Stimulated activated CD8-positive, alpha-beta memory T cell treated with anti-CD3 and anti-CD28 coated beads, Interleukin-7, amount 100 ng/mL, for 1 hour (primary cell): ENCODE measurements at places on chromosomes 5 and 9.

DNA sequence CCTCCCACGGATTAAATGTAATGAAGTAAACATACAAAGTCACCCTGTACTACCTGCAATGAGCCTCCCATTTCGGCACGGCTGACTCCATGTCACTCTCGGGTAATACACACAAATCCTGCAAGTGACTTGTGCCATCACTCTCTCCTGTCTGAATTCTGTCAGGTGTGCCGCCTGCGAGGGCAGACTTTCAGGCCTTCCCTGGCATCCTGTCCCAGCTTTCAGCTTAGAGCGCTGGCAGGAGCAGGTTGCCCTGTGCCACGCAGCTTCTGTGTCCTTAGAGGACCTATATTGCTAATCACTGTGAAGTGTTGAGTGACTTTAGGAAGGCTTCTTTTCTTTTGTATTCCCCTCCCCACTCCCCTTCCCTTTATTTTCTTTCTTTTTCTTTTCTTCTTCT lies 25.8 kb upstream of the S1PR3 start:
- DNase-seq, result no peak

GRCh38 chr5:174545926-174546325 lies 178.5 kb upstream of the MSX2 start:
- no peak for DNase-seq

DNA sequence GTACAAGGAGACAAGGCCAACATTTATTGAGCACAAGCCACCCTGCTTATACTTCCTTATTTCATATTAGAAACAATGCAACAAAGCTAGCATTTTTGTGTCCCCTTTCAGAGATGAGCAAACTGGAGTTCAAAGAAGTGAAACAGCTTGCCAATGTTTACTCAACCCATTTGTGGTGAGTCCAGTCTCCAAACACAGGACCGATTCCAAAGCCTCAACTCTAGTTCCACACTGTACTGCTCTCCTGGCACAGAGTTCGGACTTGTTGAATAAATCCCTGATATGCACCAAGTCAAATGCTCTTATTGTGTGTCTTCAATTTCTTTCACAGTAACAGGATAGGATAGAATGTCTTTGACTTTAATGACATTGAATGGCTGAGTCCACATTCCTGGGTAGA lies 604.8 kb upstream of the BRINP1 start:
- no peak for DNase-seq

DNA sequence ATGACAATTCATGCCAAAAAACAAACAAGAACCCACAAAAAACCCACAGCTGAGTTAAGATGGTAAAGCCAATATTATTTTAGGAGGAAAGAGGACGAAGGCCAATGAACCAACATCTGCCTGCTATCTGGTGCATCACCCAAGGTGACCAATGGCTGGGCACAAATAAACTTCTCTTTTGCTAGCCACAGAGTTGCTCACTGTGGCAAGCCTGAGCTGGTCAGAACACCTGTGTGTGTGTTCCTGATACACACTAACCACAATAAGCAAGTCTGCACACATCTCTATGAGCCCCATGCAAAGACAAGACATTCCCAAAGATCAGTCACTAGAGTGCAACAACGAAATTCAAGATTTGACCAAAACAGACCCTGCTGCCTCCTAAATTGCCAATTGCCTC lies 63.1 kb downstream of the RNF38 start:
- DNase-seq, result no peak

DNA sequence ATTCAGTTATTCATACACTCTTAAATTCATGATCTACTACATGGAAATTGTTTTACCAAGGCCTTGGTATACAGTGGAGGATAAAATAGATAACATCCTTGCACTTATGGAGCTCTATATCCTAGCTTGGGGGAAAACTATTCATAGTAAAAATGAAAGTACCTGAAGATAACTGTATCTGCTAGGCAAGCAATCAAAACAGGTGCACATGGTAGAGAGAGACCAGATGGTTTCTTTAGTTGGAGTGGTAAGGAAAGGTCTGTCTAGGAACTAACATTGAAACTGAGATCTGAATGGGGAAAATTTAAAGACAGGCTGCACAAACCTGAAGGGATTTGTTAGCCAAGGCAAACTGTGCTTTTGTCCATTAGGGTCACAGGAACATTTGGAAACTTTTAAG lies 11.1 kb upstream of the SLCO4C1 start:
- DNase-seq, result no peak

DNA sequence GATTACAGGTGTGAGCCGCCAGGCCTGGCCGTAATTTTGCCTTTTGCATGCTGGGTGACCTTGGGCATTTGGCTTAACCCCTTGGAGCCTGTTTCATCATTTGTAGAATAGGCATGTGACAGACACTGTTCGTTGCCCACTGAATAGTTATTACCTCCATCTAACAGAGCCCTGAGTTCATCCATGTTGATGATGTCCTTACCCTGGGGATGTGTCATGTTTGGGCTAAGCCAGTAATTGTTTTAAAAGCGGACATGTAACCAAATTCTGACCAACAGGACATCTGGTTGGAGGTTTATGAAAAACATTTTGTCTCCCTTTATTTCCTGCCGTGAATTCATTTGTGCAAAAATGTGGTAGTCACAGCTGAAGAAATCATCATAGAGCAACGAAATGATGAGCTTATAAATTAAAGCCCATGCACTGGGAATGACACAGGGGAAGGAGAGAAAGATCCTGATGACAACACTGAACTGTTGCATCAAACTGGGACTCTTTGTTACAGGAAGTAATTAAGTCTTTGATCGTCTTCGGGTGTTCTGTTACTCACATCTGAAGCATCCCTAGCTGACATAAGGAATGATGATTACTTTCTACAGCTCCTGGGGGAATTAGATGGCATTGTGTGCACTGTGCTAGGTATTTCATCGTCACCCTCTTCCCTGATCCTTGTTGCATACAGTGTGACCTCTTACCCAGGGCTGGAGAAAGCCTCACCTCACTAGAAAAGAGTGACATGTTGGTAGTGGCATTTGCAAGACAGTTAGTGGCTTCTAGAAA lies 117.8 kb downstream of the FGF18 start:
- DNase-seq, result no peak

GRCh38 chr5:116733991-116734975 lies 159.7 kb upstream of the SEMA6A start:
- no peak for DNase-seq

GRCh38 chr5:100706776-100707175 lies 171.6 kb downstream of the FAM174A start:
- DNase-seq, result no peak

- DNase-seq, result no peak
These were observed 293.9 kb downstream of the ZSWIM6 start for GRCh38 chr5:61625681-61626621.

GRCh38 chr5:152259702-152260101 lies 145.4 kb downstream of the NMUR2 start:
- DNase-seq, result no peak

DNA sequence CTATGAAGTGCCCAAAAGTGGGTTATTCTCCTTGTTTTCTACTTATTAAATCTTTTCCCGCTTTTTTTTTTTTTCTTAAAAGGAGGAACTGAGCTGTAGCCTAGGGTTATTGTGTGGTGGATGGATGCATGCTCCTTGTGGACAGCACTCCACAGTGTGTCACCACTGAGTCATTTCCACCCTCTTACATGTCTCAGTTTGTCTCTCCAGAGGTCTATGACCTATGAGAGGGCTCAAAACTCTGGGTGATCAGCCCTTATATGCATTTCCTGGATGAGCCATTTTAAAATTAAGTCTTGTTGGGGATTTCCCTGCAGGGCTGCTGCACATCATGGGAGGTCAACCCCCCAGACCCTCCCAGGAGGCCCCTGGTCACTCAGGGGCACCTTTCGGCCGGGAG lies 102.2 kb upstream of the MOCS2 start:
- no peak for DNase-seq

GRCh38 chr9:109780453-109781033 lies 545 bp downstream of the PALM2AKAP2 start:
- DNase-seq, result no peak

DNA sequence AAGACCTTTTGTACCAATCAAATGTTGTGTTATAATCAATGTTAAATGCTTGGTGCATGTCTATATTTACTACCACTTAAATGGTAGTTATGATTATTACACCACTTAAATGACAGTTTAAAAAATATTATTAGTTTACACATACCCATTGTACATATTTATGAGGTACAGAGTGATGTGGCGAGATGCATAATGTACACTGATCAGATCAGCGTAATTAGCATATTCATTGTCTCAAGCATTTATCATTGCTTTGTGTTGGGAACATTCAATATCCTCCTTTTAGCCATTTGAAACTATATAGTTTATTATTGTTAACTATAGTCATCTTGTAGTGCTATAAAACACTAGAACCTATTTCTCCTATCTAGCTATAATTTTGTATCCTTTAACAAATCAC lies 434.4 kb upstream of the ACTBL2 start:
- DNase-seq, result no peak

- DNase-seq, result no peak
These were observed 329.0 kb upstream of the PANK3 start for GRCh38 chr5:168908207-168908606.

DNA sequence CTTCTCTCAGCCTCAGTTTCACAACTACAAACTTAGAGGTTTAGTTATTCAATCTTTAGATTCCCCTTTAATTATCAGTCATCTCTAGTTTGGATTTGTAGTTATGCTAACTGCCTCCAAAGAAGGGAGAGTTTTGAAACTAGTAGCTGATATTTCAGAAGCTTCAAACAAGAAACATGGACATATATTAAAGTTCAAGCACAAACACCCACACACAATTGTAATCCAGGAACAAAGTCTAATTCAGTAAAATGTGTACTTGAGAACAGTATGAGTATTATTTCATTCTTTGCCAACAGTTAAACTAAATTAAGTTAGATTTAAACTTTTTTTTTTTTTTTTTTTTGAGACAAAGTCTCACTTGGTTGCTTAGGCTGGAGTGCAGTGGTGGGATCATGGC lies 71.2 kb upstream of the ABCA1 start:
- no peak for DNase-seq

DNA sequence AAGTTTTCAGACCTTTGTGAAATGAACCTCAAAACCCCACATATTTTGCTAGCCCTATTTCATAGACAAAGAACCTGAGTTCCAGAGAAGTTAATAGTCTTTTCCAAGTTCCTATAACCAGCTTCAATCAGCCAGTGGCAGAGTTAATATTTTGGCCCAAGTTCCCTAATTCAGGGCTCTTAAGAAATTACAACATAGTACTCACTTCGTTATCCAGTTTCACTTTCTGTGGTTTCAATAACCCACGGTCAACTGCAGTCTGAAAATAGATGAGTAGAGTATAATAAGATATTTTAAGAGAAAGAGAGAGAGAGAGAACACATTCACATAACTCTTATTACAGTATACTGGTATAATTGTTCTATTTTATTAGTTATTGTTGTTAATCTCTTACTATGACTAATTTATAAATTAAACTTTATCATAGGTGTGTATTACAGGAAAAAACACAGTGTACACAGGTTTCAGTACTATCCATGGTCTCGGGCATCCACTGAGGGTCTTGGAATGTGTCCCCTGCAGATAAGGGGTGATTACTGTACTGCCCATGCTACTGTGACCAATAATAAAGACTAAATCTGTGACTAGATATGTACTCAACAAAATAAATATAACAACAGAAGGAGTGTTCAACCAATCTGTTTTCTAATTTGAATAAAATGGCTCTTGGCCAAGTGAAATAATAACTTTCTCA lies 9.3 kb upstream of the MYOT start:
- no peak for DNase-seq

GRCh38 chr5:39151745-39152144 lies 67.6 kb downstream of the FYB1 start:
- DNase-seq, result no peak

DNA sequence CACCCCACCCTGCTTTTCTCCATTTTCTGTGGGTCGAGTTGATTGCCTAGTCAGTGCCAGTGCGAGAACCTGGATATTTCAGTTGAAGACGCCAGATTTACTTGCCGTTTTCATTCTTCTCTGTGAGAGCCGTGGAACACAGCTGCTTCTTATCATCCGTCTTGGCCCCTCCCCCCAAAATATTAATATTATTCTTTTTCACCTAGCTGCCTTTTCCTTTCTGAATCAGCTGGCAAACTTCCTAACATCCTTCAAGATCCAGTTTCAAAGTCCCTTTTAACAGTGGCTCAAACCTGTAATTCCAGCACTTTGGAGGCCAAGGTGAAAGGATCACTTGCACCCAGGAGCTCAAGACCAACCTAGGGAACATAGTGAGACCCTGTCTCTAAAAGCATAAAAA lies 117.1 kb upstream of the RASA1 start:
- no peak for DNase-seq

- DNase-seq, result no peak
These were observed 4.2 kb downstream of the PTRH1 start for GRCh38 chr9:127711226-127711701.

DNA sequence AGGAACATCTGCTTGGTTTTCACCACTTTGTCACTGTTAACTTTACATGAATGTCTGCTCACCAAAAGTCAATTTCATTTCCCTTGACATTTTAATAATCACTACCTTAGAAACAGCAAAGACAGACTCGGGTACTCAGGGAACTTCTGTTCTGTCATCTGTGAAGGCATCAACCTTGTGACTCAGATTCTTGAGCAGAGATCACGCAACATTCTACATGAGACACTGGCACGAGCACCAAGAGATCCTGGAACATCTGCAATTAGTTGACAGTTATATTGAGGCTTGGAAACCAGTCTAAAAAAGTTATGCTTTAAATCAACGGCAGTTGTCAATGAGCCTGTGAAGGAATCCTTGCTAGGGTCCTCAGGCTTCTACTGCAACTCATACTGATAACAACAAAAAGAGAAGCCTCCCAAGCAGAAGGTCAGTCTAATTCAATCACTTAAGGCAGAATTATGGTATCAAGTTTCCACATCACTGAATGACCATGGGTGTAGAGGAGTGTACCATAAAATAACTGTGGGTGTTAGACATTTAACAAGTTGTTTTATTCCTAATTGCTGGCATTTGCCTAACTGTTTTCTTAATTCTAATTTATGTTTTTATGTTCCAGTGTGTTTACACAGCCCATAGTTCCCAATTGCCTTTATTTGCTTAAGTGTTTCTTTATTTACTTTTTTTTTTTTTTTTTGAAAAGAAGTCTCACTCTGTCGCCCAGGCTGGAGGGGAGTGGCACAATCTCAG lies 3.3 kb upstream of the PBX3 start:
- DNase-seq, result no peak

- no peak for DNase-seq
These were observed 53.6 kb downstream of the ASS1 start for GRCh38 chr9:130498298-130498917.

- DNase-seq, result no peak
These were observed 51.8 kb upstream of the GALNT10 start for GRCh38 chr5:154138701-154139100.

GRCh38 chr9:109799141-109799540 lies 19.1 kb downstream of the PALM2AKAP2 start:
- DNase-seq, result no peak
